ENCODE measurements at places on chromosomes 1 and 21.

- DNase-seq, result no peak
Measured at GRCh38 chr1:99559166-99559565, 86.7 kb upstream of the PALMD start.

GRCh38 chr1:208410409-208410808, 166.2 kb upstream of the PLXNA2 start:
- no peak for DNase-seq

DNA sequence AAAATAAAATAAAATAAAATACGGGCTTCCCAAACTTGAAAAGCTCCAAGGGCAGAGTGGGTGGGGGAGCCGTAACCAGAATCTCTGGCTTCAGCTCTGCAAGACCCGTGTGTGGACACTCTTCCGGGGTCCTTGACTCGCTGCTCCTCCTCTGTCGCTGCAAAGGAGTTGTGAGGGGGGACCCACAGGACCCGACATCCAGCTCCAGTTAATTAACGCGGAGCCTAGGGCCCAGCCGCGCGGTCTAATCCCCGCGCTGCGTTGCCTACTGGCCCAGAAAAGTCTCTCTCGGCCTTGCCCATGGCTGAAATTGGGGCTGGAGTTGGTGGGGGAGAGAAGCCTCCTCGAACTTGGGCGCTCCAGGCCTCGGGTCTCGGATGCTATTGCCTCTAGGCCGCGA, 1.8 kb downstream of the LMX1A start:
- no peak for DNase-seq

GRCh38 chr1:60672449-60672848, 409.9 kb upstream of the NFIA start:
- DNase-seq, result no peak

- DNase-seq, result no peak
Measured at GRCh38 chr1:200931776-200932175, 37.1 kb downstream of the INAVA start.

DNA sequence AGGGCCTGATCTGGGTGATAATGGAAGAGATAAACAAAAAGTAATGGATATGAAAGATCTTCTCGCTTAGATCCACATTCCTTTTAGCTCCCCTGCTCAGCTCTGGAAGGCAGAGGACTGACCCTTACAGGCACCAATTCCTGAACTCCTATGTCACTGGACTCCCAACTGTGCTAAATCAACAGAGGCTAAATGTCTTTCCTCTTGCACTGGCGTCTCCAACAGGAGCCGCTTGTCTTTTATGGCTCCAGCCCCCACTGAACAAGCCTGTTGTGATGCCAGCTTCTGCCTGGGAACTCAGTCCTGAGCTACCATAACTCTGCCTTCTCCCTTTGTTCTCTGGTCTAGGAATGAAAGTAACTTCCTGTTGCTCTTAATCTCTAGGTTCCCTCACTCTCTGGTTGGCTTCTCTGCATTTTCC, 142.1 kb upstream of the COL11A1 start:
- DNase-seq, result peak; percentile 44

DNA sequence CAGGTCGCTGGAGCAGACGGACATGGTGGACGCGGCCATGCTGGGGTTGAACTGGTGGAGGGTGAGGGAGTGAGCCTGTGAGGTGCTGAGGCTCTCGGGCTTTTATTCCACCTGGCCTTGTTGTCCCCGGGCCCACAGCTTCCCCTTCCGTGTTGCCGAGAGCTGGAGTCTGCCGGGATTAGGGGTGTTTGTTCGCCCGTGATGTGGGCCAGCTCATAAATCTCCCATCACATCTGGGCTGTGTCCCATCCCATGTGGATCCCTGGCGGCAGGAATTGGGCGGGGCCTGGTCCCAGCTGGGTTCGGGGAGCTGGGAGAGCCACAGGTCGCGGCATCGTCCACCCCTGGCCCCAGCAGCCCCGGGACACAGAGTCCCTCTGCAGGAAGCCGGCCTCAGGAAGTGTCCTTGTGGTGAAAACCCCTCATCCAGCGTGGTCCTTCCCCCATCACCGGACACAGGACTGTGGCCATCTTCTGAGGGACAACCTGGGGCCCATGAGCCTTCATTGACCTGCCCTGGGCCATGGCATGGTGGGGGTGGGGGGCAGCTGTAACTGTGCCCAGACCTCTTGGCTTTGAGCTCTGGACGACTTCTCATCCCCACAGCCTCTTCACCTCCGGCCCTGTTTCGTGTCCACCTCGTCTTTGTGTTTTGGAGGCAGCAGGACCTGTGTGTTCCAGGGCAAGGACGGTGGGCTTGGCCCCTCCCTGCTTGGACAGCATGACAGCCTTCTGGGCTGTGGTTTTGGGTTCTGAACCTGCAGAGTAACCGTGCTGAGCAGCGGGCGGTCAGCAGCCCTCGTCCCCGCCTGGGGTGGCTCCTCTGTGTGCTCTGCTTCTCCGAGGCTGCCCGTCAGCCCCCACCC, at the start of gene KRTAP10-6:
Gene KRTAP10-6, minus strand, starts transcription at position 60 of the 866 bp plus-strand sequence. Its CDS starts 21 bp downstream, at position 39.
- no peak for DNase-seq

DNA sequence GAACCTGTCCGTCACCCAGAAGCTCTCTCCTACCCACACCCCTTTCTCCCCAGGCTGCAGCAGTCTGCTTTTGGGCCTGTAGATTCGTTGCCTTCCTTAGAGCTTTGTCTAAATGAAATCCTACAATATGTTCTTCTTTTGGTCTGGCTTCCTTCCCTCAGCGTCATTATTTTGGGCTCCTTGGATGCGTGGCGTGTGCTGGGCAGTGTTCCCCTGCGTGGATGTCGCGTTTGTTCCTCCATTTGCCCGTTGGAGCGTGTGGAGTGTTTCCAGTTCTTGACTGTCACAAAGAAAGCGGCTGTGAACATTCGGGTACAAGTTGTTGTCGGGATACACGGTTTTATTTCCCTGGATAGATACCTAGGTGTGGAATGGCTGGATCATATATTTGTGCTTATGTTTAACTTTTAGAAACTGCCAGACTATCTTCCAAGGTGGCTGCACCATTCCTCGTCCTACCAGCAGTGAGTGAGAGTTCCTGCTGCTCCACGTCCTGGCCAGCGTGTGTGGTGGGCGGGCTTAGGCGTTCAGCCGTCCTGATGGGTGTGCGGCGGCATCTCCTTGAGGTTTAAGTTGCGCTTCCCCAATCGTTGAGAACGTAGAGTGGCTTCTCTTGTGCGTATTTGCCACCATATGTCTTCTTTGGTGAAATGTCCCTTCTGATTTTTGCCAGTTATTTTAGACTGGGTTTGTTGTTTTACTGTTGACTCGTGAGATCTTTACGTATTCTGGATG, 31.7 kb downstream of the SKI start:
- DNase-seq, result no peak

DNA sequence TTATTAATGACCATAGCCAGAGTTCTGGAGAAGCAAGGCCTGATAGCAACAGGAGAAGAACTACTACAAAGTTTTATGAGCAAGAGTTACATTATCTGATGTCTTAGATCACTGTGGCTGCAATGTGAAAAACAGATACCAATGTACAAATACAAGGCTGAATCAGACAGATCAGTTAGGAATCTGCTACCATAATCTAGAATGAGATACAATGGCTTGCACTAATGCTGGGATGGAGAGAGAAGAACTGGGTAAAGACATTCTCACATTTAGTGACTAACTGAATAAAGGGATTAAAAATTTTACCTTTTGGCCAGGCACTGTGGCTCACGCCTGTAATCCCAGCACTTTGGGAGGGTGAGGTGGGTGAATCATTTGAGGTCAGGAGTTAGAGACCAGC, 41.3 kb downstream of the ARID4B start:
- no peak for DNase-seq

DNA sequence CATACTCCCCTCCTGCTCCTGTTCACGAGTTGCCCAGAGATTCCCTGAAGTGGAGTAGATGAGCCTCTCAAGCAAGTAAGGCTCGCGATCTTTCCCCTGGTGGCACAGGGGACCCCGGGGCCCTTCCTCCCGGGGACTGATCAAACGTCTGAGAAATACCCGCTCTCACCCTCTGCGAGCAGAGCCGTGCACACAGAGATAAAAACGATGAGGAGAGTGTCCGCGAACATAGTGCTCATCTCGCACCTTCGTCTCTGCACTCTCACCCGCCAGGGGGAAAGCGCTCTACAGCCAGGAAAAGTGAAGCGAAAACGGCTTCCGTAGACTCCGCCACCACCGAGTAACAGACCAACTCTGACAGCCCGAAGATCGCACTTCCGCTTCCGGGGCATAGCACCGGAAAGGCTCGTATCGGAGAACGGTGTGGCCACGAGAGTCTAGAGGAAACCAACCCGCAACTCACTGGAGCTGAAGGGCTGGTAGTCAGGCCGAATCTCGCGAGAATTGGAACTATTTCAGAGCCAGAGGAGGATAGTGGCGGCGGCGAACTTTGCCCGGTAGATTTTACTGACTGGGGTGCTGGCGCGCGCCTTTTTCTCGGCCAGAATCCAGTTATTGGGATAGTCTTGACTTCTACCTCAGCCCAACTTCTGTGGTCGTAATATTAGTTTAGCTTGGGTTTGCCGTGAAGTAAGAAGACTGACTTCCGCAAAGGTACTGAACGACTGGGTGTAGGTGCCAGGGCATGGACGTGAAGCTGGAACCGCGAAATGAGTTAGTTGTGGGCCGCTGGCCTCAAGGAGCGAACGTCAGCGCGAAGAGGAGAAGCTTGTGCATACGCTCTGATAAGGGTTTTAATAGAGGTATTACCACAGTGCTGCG, at the start of gene TMCO1:
Gene TMCO1, minus strand, starts transcription at position 356 of the 882 bp plus-strand sequence. Its CDS starts 117 bp downstream, at position 239.
- peak; percentile 100 for DNase-seq

- DNase-seq, result no peak
Measured at GRCh38 chr21:35102488-35103371, 53.6 kb upstream of the RUNX1 start.

DNA sequence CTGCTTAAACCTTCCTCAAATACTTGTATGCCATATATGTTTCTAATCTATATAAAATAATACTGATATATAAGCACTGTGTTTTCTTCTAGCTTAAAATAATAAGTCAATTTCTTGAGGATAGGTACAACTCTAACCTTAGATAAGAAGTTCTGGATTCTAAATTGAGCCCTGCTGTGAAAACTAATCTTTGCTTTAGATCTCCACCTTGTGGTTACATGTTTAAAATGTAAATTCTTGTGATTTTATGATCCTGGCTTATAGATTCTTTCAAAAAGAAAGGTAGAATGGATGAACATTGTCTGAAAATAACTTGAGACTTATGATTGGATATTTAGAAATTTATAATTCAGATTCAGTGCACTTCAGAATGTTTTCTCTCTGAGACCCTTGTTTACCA, 38.9 kb upstream of the HMCN1 start:
- peak; percentile 40 for DNase-seq

GRCh38 chr1:55572878-55573734, 357.9 kb upstream of the USP24 start:
- DNase-seq, result peak; percentile 36

DNA sequence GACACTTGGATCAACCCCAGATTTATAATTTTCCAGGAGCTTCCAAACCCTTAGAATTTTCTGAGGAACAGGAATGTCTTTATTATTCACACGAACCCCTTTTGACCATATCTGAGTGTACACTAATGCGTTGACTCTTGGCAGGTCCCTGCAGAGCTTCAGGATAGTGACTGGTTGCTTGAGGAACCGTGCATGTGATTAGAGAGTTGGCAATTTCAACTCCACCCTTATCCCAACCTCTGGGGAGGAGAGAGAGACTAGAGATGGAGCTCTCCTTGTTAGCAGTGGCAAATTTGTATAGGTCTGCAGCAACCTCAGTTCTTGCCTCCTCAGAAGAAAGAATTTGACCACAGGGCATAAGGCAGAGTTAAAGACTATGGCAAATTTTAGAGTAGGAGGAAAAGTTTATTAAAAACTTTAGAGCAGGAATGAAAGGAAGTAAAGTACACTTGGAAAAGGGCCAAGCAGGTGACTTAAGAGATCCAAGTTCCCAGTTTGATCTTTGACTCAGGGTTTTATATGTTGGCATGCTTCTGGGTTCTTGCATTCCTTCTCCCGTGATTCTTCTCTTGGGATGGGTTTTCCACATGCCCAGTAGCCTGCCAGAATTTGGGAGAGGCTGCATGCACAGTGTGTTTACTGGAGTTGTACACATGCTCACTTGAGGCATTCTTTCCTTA, 93.8 kb upstream of the ETV3 start:
- no peak for DNase-seq

GRCh38 chr1:183477986-183478781, 5.9 kb downstream of the SMG7 start:
- no peak for DNase-seq

GRCh38 chr1:202199040-202199889, 5.7 kb downstream of the LGR6 start:
- DNase-seq, result no peak

- no peak for DNase-seq
Measured at GRCh38 chr1:46268578-46268977, 21.0 kb downstream of the RAD54L start.

DNA sequence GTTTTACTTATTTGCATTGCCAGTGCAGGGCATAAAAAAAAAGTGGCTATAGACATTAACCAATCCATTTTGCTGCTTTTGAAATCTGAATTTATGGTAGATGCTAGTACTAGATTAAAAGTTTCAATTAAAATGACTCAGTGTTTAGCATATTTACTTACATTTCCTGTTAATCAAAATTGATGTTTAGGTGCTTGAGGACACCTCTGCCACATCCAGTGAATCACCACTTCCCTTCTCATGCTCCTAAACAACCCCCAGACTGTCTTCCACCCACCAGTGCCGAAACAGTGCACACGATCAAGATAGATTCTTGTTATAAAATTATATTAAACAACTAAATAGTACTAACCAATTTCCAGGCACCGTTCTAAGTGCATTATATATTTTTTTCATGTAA, 32.7 kb downstream of the HSD17B7 start:
- DNase-seq, result no peak

GRCh38 chr1:72119491-72119890, 162.8 kb downstream of the NEGR1 start:
- no peak for DNase-seq

DNA sequence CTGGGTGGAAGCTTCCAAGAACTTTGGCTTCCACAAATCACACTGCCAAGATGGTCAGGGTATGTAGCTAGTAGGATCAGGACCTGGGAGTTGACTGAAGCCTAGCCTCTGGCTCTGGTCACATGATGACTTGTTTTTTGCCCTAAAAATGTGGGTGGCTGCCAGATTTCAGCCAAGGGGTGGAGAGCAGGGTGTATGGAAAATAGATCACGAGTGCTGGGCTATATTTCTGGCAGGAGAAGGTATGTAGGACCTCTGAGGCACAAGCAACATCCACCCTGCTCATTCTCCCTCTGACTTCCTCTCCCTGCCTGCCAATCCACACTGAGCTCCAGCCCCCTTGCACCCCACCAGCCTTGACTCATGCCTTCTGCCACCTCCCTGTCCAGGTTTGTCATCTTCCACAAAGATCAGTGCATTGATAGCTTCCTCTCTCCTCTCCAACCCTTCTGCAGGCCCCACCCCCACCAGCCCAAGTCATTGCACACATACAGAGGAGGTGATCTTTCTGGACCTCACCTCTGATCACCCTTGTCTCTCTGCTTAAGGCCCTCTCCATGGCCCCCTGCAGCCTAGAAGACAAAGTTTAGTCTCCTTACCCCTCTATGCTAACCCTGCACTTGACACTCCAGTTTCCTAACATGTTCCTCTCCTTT, 8.3 kb upstream of the CYP4B1 start:
- DNase-seq, result no peak

Measured in adipocyte (in vitro differentiated cells).